Sigmoid colon (tissue), 7 donors: ENCODE measurements at places on chromosomes 6 and 20. TPM values are rescaled to one million over a fixed set of nuclear protein-coding genes. Genes with fewer than 3 reads are reported as not detected.

Gene MYLK4
- total RNA-seq = 0.33 TPM

Gene GJA10
- not detected for total RNA-seq

Gene TP53TG5
- total RNA-seq = not detected

Gene BPIFB2
- total RNA-seq = not detected

Gene BFSP1
- 1.1 TPM for total RNA-seq

- H3K36me3 ChIP-seq = peaks cover 11% of the 10 kb centered on the region
- H3K4me3 ChIP-seq = no peak overlapping the region
- H3K27ac ChIP-seq = no peak overlapping the region
- DNase-seq = peak; percentile 88
These were observed 121.8 kb downstream of the SULF2 start for GRCh38 chr20:47663354-47664067.

GRCh38 chr6:90028066-90028778 is 134.0 kb downstream of the GJA10 start:
- no peaks in the 10 kb centered on the region for H3K27me3 ChIP-seq
- no peak for DNase-seq
- no peaks in the 10 kb centered on the region for H3K36me3 ChIP-seq
- H3K27ac ChIP-seq = no peak overlapping the region
- no peaks in the 10 kb centered on the region for H3K4me1 ChIP-seq

- H3K4me1 ChIP-seq = peaks cover 8% of the 10 kb centered on the region
- DNase-seq = peak; percentile 68
- H3K4me3 ChIP-seq = no peak overlapping the region
- H3K27me3 ChIP-seq = no peaks in the 10 kb centered on the region
- peak overlapping the region; percentile 64 for H3K27ac ChIP-seq
These were observed 237.8 kb downstream of the SYNE1 start for GRCh38 chr6:152399399-152399798.

Gene MAS1
- not detected for total RNA-seq

DNA sequence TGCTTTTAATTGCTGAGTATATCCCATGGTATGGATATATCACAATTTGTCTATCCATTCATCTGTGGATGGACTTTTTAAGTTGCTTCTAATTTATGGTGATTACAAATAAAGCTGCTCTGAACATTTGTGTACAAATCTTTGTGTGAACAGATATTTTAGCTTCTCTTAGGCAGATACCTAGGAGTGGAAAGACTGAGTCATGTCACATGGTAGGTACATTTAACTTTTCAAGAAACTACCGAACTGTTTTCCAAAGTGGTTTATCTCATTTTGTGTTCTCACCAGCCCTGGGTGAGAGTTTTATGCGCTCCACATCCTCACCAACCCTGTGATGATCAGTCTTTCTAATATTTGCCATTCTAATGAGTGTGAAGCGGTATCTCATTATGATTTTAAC is 31.0 kb upstream of the ZNFX1 start:
- no peak overlapping the region for H3K27ac ChIP-seq
- H3K4me3 ChIP-seq = no peak overlapping the region
- H3K36me3 ChIP-seq = no peaks in the 10 kb centered on the region
- no peaks in the 10 kb centered on the region for H3K27me3 ChIP-seq
- DNase-seq = no peak

DNA sequence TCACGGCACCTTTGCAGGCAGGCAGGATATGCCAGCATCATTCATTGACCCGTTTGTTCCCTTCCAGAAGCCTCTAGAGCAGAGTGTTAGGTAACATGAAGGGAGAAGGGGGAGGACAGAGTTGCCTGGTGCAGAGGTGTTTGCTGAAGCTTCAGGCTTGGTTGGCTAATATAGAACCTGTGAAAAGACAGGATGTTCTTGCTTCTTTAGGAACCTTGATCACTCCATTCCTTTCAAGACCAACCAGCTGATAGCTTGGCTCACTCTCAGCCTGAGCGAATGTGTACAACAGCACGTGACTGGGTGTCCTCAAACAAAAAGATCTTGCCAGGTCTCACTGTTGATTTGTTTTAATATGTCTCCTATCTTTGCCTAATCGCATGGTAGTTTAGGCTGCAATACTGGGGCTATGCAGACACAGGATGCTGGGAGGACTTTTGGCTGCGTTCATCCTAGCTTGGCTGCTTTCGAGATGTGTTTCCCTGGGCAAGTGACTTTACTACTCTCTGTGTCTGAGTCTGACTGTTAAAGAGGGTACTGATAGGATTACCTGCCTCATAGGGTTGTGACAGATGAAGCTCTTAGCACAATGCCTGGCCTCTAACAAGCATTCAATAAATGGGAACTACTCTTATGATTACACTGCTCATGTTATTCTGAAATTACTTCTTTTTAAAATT is 16.0 kb downstream of the SHLD1 start:
- no peaks in the 10 kb centered on the region for H3K27me3 ChIP-seq
- H3K36me3 ChIP-seq = no peaks in the 10 kb centered on the region
- DNase-seq = no peak
- H3K4me3 ChIP-seq = no peak overlapping the region

DNA sequence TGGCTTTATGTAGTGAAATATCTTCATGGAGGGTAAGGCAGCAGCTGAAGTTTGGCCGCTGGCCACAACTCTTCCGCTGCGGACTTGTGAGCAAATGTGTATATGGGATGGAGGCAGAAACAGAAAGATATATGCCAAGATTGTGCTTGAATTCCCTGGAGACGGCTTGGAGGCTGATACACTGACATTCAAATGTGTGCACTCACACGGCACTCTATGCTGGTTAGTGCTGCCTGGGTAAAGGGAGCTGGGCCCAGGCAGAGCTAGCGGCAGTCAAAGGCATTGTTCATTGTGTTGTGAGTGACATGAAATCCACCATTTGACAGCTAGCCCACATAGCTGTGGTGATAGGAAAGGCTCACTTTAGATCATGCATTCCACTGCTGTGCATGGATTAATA is 202.7 kb downstream of the CLIC5 start:
- no peaks in the 10 kb centered on the region for H3K27me3 ChIP-seq
- no peaks in the 10 kb centered on the region for H3K4me1 ChIP-seq
- no peak for DNase-seq
- H3K36me3 ChIP-seq = no peaks in the 10 kb centered on the region
